ENCODE measurements at places on chromosomes 5 and 9. TPM values are rescaled to one million over a fixed set of nuclear protein-coding genes. Genes with fewer than 3 reads are reported as not detected.

Gene RPL35
- total RNA-seq: 1,079 TPM

GRCh38 chr5:8641786-8642505 is 773.0 kb downstream of the MTRR start:
- H3K27me3 ChIP-seq: no peaks in the 10 kb centered on the region
- no peak for DNase-seq
- H3K27ac ChIP-seq: no peak overlapping the region

GRCh38 chr5:102863058-102863457 is 108.0 kb downstream of the PAM start:
- no peak overlapping the region for H3K4me3 ChIP-seq
- no peak for DNase-seq
- no peaks in the 10 kb centered on the region for H3K36me3 ChIP-seq
- H3K27ac ChIP-seq: peak overlapping the region; percentile 0

Gene NACC2
- 69.2 TPM for total RNA-seq

GRCh38 chr5:91244380-91245073 is 138.6 kb downstream of the ARRDC3 start:
- no peak for DNase-seq
- no peaks in the 10 kb centered on the region for H3K36me3 ChIP-seq

Gene CXXC5
- 58.5 TPM for total RNA-seq

Gene RGS3
- 170 TPM for total RNA-seq

- no peaks in the 10 kb centered on the region for H3K27me3 ChIP-seq
- no peak overlapping the region for H3K27ac ChIP-seq
- DNase-seq: no peak
- H3K4me1 ChIP-seq: no peaks in the 10 kb centered on the region
- H3K36me3 ChIP-seq: no peaks in the 10 kb centered on the region
These were observed 73.0 kb downstream of the GADD45G start for GRCh38 chr9:89677702-89678395.

Gene ARID3C
- total RNA-seq: not detected

Data from thoracic aorta (tissue), 2 donors.